ENCODE measurements at places on chromosomes 3 and 15.

DNA sequence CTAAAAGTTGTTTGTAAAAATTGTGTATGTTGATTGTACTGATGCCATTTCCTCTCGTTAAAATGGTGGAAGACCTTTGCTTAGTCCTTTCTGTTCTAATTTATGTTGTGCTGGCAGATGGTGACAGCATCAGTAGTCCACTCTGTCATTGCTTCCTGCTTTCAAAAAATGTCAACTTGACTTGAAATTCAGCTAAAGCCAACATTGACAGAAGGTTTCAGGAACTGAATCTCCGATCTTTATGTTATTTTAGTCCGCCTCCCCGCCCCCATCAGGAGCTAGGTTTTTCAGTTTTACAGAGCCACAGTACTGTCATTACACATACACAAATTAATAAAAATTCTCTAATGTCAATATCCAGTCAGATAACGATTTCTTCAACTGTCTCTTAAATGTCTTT lies 1.5 kb downstream of the CEP63 start:
- peaks cover 35% of the 10 kb centered on the region for H3K4me1 ChIP-seq
- peak overlapping the region; percentile 98 for H3K27ac ChIP-seq
- DNase-seq, result no peak
- H3K27me3 ChIP-seq, result no peaks in the 10 kb centered on the region
- H3K36me3 ChIP-seq, result peaks cover 18% of the 10 kb centered on the region

GRCh38 chr3:193991666-193992424 lies 144.1 kb upstream of the HES1 start:
- H3K27ac ChIP-seq, result no peak overlapping the region
- no peak overlapping the region for H3K4me3 ChIP-seq
- no peaks in the 10 kb centered on the region for H3K4me1 ChIP-seq
- peaks cover 27% of the 10 kb centered on the region for H3K27me3 ChIP-seq
- no peaks in the 10 kb centered on the region for H3K36me3 ChIP-seq

- no peak overlapping the region for H3K27ac ChIP-seq
- no peak for DNase-seq
- H3K36me3 ChIP-seq, result no peaks in the 10 kb centered on the region
- H3K27me3 ChIP-seq, result no peaks in the 10 kb centered on the region
- no peak overlapping the region for H3K4me3 ChIP-seq
Measured at GRCh38 chr15:58348095-58348812, 83.5 kb upstream of the LIPC start.

DNA sequence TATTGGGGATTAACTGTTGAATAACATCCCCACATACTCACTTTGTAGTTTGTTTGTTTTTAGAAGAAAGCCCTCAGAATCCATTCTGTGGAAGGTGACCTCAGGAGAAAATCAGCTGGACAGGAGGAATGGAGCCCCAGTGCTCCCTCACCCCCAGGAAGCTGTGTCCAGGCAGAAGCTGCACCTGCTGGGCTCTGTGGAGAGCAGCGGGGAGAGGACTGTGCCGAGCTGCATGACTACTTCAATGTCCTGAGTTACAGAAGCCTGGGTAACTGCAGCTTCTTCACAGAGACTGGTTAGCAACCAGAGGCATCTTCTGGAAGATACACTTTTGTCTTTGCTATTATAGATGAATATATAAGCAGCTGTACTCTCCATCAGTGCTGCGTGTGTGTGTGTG lies 14.0 kb downstream of the TIGIT start:
- H3K36me3 ChIP-seq, result peaks cover 39% of the 10 kb centered on the region
- DNase-seq, result no peak
- peak overlapping the region; percentile 66 for H3K4me3 ChIP-seq
- peak overlapping the region; percentile 98 for H3K27ac ChIP-seq
- no peaks in the 10 kb centered on the region for H3K27me3 ChIP-seq

- peaks cover 11% of the 10 kb centered on the region for H3K36me3 ChIP-seq
- no peaks in the 10 kb centered on the region for H3K27me3 ChIP-seq
- H3K4me3 ChIP-seq, result no peak overlapping the region
- DNase-seq, result no peak
Measured at GRCh38 chr3:33039628-33040027, 57.3 kb downstream of the GLB1 start.

DNA sequence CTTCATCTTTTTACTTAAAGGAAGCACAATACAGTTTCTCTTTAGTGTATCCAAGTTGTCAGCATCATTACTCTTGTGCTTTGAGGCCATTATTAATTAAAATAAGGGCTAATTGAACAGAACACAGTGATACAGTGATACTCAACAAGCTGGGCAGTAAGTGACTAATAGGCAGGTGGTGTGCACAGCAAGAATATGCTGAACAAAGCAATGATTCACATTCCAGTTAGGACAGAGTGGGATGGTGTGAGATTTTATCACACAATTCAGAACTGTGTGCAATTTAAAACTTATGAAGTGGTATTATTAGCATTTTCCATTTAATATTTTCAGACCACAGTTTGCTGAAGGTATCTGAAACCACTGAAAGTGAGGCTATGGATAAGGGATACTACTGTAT lies 116.9 kb downstream of the PLOD2 start:
- H3K27me3 ChIP-seq, result no peaks in the 10 kb centered on the region
- H3K4me3 ChIP-seq, result no peak overlapping the region
- H3K4me1 ChIP-seq, result no peaks in the 10 kb centered on the region
- no peak overlapping the region for H3K27ac ChIP-seq
- no peak for DNase-seq

- no peaks in the 10 kb centered on the region for H3K4me1 ChIP-seq
- no peaks in the 10 kb centered on the region for H3K36me3 ChIP-seq
- H3K4me3 ChIP-seq, result no peak overlapping the region
- DNase-seq, result no peak
- H3K27me3 ChIP-seq, result no peaks in the 10 kb centered on the region
Measured at GRCh38 chr15:41634072-41634626, 26.1 kb upstream of the MGA start.

DNA sequence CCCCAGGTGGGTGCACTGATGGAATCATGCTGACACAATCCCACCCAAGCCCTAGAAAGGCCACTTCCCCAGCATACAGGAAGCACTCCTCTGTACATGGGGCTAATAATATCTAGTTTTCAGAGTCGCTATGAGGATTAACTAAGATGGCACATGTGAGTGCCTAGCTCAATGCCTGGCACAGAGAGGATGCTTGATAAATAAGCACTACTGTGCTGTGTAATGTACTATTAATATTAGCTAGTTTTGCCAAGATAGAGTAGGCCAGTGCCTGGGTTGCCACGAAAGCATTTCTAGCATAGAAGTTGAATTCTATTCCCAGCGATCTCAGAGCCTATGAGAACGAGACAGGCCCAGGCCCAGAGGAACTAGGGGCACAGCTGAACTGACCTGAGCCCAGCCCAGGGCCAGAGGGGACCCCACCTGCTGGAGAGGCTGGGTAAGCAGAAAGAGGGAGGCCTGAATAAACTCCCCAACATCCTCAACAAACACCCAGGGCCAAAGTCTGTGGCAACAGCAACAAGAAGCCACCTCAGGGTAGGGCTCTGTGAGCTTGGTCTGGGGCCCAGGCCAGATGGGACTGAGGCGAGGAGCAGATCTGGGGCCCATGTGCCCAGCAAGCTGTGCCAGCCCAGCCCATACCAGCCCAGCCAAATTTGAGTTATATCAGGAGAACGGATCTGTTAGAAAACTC lies 7.6 kb upstream of the SEMA7A start:
- peaks cover 6% of the 10 kb centered on the region for H3K4me1 ChIP-seq
- no peaks in the 10 kb centered on the region for H3K27me3 ChIP-seq
- no peak for DNase-seq

DNA sequence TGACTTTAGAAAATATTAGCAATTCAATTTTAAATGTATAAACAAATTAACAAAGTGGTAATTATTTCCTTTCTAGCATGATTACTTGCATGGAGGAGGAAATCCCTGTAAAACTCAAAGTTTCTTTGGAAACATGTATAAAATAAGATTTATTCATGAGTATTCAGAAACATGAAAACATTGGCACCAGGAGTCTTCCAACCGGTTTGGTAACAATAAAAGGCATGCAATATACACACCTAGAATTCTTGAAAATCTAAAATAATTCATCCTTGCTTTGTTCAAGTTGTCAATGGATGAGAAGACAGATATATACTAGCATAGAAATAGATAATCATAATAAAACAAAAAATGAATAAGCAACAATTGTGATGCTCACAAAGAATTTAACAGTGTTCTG lies 76.4 kb downstream of the ZPLD1 start:
- DNase-seq, result no peak
- no peak overlapping the region for H3K4me3 ChIP-seq
- H3K27me3 ChIP-seq, result peaks cover 17% of the 10 kb centered on the region
- H3K36me3 ChIP-seq, result no peaks in the 10 kb centered on the region
- no peak overlapping the region for H3K27ac ChIP-seq
- H3K4me1 ChIP-seq, result no peaks in the 10 kb centered on the region

- DNase-seq, result no peak
- H3K4me1 ChIP-seq, result no peaks in the 10 kb centered on the region
Measured at GRCh38 chr3:2920103-2920502, 190.1 kb downstream of the IL5RA start.

GRCh38 chr3:103813955-103814354 lies 1379.1 kb downstream of the ZPLD1 start:
- H3K27ac ChIP-seq, result no peak overlapping the region
- H3K36me3 ChIP-seq, result no peaks in the 10 kb centered on the region
- H3K4me1 ChIP-seq, result no peaks in the 10 kb centered on the region
- no peaks in the 10 kb centered on the region for H3K27me3 ChIP-seq
- DNase-seq, result no peak

DNA sequence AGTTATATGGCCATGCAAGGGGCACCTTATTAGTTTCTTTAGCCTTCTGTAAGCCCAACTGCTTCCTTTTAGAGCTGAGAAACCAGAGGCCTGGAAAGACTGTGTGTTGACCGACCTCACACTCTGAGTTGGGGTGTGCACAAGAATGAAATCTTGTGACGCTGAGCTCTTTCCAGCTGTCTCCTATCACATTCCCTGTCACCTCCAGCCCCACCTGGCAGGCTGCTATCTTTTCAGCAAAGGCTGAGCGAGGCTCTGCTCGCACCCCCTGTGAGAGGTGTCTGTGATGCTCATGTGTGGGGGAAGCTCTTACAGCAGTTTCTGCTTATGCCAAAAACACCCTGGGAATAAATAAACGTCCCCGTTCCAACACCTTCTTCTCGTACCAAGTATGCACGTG lies 27.0 kb upstream of the LPP start:
- H3K36me3 ChIP-seq, result no peaks in the 10 kb centered on the region
- no peak overlapping the region for H3K27ac ChIP-seq

DNA sequence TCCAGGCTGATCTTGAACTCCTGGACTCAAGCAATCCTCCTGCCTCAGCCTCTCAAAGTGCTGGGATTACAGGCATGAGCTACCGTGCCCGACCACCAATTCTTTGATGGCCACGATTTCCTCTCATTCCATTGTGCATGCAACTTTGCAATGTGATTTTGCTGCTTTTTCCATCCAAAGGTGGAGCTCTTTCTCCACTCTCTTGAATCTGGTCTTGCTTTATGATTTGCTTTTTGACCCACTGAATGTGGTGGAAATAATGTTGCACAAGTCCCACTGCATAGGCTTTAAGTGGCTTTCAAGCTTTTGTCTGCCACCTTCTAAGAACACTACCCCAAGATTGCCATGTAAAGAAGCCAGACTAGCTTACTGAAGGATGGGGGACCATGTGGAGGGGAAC lies 10.6 kb downstream of the RPS27L start:
- peaks cover 23% of the 10 kb centered on the region for H3K36me3 ChIP-seq

DNA sequence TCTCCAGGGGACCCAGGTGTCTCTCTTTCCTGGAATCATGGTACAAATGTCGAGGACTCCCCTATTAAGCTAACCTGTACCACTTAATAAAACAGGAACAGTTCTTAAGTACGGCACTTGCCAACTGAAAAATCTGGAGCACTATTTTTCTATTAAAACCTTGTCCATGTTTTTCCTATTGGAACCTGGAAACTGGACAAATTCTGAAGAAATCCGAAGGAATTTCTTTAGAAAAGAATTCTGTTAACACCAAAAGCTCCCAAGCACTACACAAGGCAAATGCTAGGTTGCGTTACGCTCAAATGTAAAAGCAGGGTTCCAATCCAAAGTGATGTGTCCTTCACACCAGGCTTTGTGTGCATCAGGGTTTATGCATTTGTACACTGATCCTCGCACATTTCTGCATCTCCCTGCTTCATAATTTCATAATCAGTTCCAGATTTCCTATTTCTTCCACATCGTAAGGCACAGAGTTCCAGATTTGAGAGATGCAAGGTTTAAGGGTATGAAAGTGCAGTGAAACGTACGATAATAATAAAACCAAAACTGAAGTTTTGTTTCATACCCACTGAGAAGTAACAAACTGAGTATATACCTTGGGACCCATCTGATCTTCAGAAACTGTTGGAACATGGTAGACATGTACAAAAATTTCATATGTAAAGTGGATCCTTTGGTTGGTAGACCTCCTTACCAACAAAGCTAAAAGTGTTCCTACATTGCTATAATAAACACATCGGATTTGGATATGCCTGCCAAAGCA lies 132.1 kb upstream of the WNT5A start:
- DNase-seq, result no peak
- H3K4me1 ChIP-seq, result no peaks in the 10 kb centered on the region
- H3K4me3 ChIP-seq, result no peak overlapping the region
- H3K27ac ChIP-seq, result no peak overlapping the region

- H3K4me3 ChIP-seq, result peak overlapping the region; percentile 91
- H3K27ac ChIP-seq, result peak overlapping the region; percentile 95
- no peak for DNase-seq
- H3K36me3 ChIP-seq, result peaks cover 49% of the 10 kb centered on the region
- peaks cover 41% of the 10 kb centered on the region for H3K4me1 ChIP-seq
Measured at GRCh38 chr3:9732740-9733115, 1.2 kb downstream of the BRPF1 start.

- H3K36me3 ChIP-seq, result no peaks in the 10 kb centered on the region
- no peaks in the 10 kb centered on the region for H3K4me1 ChIP-seq
- no peak overlapping the region for H3K27ac ChIP-seq
- peaks cover 7% of the 10 kb centered on the region for H3K27me3 ChIP-seq
- no peak for DNase-seq
Measured at GRCh38 chr15:56739964-56740640, 6.8 kb upstream of the ZNF280D start.
